ENCODE measurements at places on chromosomes 13 and 19. TPM values are rescaled to one million over a fixed set of nuclear protein-coding genes. Genes with fewer than 3 reads are reported as not detected.
A peak's percentile ranks its signal among the peaks of the same experiment; 100 is the strongest.

DNA sequence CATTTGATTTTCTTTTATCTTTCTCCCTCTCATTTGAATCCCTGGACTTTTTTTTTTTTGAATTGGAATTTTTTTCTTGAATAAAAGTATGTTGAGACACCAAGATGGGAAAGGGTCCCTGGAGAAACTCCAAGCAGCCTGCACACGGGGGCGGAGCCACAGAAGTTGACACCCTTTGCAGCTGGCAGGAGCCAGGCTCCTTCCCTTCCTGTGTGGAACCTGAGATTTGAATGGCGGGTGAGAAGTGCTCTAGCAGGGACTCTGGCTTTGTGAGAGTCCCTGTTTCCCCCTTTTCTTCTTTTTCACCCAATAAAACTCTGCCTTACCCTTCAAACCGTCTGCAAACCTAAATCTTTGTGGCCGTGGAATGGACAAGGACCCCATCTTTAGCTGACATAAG, 1381.0 kb upstream of the MIR17HG start:
- no peak for DNase-seq

GRCh38 chr19:5547881-5548280, 19.9 kb downstream of the TINCR start:
- peak; percentile 43 for DNase-seq

DNA sequence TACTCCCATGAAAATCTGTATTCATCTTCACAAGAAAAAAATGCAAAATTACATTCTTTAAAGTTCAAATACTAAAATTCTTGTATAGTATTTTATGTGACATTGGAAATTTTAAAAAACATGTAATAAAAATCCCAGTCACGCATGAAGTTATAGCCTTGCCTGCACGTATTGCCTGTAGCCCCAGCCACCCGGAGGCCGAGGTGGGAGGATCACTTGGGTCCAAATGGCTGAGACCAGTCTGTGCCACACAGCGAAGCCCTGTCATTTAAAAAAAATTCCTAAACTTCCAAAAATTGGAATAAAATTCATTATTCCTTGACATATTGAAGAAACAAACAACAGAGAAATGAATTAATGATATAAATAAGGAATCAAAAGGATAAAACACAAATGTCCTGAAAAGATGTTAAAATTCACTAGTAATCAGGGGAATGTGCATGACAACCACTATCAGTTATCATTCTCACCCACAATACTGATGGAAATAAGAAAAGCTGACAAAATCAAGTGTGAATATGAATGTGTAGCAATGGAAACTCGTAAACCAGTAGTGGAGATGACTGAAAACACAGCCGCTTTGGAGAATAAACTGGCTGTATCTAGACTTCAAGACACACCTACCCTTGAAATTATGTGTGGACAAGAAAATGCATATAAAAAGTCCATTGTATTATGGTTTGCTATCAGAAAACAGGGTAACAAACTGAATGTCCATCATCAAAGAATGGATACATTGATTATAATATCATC, 7.5 kb downstream of the CARD8 start:
- DNase-seq = no peak

DNA sequence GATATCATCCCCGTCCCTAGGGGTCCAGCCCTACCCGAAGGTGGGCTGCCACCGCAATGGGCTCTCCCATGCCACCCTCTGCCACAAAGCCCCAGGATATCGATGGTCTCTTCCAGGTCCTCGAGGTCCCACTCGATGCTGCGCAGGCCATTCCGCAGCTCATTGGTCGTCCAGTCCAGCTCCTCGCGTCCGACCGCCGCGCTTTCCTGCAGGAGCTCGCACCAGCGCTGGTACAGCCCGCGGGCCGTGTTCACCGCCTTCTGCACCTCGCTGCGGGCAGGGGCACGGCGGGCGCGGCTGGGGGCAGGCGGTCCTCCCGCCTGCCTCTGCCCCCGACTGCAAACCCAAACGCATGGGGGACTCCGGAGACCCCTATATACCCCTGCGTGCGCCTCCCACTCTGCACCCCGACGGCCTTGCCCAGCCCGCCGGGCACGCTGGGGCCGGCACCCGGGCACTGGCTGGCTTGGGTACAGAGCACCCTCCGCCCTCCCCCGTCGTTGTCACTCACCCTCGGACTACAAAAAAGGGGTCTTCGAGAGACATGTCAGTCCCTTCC, 468 bp downstream of the STX10 start:
- no peak for DNase-seq

GRCh38 chr19:50158577-50158976, 4.5 kb downstream of the IZUMO2 start:
- no peak for DNase-seq

- no peak for DNase-seq
Observed at GRCh38 chr13:68490594-68490993, 1260.5 kb upstream of the PCDH9 start.

DNA sequence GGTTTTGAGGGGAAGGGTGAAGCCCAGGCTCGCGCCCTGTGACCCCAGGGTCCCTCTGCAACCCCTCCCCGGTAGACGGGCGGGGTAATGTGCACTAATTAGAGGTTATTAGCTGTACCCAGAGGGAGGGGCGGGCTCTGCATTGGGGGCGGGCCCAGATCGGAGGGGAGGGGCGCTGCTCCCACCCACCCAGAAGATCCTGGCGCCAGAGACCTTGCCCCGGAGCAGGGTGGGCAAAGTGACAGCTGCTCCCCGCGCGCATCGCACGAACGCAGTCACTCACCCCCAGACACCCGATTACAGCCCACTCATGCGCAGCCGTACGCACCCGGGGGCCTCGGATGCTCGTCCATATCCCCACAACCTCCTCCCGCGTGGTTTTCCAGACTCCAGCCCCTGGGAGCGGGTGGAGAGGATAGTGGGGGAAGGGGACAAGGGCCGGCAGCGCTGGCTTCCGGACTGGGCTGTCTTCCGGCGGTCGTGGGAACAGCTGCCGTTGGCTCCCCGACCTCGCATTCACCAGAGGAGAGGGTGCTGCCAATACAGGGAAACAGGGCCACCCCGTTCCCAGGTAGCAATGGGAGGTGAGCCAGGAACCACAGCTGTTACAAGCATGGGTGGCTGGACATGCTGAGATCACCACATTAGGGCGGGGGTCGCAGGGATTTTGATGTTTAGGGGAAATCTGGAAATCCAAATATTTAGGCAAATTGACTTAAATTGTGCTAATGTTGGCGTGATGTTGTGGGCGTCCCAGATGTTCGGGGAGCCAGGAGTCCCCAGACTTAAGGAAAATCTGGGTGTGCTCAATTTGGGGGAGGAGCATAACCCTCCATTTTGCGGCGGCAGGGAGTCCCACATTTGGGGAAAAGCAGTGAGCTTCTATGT, 2.9 kb upstream of the HOOK2 start:
- peak; percentile 82 for DNase-seq

DNA sequence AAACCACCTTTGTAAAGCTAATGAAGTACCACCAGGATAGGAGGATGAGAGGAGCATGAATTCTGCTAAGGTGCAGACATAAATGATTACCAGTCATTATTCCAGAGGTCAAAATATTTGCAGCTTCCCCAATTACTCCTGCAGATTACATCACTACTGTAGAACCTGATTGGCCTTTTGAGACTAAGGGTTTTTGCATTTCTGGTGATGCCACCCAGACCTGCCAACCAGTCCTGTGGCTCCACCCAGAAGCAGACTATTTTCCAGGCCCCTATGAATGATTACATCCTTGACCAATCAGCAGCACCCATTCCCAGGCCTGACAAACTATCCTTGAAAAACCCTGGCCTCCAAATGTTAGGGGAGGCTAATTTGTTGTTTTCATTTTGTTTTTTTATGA, 11.2 kb upstream of the KCNC3 start:
- DNase-seq = no peak

GRCh38 chr19:18871543-18871942, 24.4 kb downstream of the CERS1 start:
- DNase-seq = no peak

DNA sequence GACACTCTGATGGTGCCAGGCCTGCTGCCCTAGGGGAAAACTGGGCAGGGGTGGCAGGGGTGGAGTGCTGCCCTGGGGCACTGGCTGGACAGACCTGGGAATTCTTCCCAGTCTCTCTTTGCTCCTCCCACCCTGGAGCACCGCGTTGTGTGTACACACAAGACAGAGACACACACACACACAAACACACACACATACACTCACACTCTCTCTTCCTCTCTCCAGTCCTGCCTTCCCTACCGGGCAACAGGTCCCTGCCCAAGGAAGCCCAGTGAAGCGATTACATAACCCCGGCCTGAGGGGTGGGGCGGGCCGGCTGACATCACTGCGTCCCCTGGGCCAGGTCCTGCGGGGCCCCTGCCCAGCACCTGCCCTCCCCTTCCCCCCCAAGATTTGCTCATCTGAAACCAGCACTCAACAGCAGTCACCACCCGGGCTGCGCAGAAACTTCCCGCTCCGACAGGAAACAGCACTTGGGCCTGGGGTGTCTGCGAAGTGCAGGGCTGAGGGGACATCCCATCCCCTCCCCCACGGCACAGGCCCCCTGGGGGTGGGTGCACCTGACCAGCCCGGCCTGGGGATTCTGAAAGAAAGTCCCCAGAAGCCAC, 1.2 kb downstream of the MKNK2 start:
- DNase-seq = peak; percentile 84

DNA sequence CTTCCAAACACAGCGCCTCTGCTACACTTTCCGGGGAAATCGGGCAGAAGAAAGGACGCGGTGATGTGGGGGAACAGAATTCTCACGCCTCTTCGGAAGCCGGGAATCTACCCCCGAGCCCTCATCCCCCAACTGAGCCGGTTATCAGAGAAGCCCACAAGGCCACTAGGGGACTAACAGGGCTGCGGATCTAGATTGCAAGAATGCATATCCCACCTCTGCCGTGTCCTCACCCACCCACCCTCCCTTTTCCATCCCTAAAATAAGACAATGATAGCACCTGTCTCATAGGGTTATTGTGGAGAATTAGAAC, 1.1 kb downstream of the IGFLR1 start:
- DNase-seq = no peak

- DNase-seq = no peak
Observed at GRCh38 chr13:30216111-30216510, 91.2 kb downstream of the KATNAL1 start.

DNA sequence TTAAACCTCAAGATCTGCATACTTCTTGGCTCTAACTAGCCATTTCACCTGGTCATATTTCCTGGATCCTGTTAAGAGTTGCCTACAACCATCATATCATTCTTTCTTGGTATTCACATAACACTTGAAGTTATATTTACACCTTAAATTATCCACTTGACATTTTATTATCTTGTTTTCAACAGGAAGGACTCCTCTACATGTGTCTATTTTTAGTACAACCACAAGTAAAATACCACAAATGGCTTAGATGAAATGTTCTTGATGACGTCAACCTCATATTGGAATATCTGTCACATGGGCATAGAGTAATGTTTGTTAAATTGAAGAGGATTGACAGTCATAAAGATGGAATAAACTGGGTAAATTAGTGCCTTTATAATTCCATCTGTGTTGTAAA, 9.4 kb downstream of the PCDH20 start:
- DNase-seq = no peak

GRCh38 chr13:113410472-113411201, 42.7 kb downstream of the ADPRHL1 start:
- DNase-seq = peak; percentile 87

- no peak for DNase-seq
Observed at GRCh38 chr13:71828564-71828963, 38.4 kb downstream of the DACH1 start.

GRCh38 chr13:46565808-46566750, 13.1 kb downstream of the LRCH1 start:
- DNase-seq = no peak

DNA sequence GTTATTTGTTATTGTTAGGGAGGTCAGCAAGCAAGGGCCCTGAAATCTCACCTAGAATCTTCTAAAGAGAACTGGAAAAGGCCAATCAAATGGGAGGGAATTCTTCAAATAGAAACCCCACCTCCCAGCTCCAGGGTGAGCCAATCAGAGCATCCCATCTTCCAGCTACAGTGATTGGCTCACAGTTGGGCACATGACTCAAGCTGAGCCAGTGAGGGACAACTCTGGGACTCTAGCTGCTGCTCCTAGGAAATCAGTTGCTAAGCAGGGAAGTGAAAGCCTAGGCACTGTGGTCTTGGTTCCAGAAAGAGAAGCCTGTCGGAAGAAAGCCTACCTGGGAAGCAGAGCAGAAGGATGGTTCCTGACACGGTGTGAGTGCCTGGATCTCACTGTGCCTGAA, 13.4 kb downstream of the TM6SF2 start:
- DNase-seq = peak; percentile 56

DNA sequence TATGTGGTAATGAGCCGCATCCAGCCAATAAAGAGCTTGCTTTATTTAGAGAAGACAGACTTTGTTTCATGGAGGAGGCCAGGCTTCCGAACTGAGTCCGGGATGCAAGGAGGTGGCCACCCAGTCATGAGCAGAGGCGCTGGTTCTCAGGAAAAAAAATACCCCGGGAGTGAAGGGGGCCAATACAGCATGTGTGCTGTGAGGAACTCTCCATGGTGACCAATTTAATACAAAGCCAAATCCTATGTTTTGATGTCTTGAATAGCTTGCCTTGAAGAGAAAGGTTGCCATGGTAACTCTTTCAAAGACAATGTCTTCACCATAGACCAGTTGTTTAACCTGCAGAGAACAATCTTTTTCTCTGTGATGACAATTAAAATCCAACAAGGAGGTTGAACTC, 43.4 kb upstream of the PDCD5 start:
- no peak for DNase-seq

- DNase-seq = no peak
Observed at GRCh38 chr13:45747071-45747470, 45.0 kb downstream of the CBY2 start.

- DNase-seq = peak; percentile 94
Observed at GRCh38 chr19:35268536-35269437, at the start of gene USF2. Gene USF2 (plus strand): TSS chr19:35268962. CDS start chr19:35269102, 140 bp downstream.

GRCh38 chr19:13538601-13539253, 32.4 kb upstream of the CACNA1A start:
- DNase-seq = no peak

GRCh38 chr13:49502954-49503353, 7.2 kb downstream of the PHF11 start:
- DNase-seq = peak; percentile 14

Gene ZNF563
- total RNA-seq = 0.29 TPM

Gene PRR19
- total RNA-seq = 1.4 TPM

Gene IL17D
- 0.43 TPM for total RNA-seq

Gene CCNA1
- total RNA-seq = 4.5 TPM

Gene CYP2F1
- total RNA-seq = not detected

Gene HNRNPA1L2
- total RNA-seq = 2.3 TPM

Gene LSR
- 1.1 TPM for total RNA-seq

Gene CGB1
- total RNA-seq = 11.4 TPM

Gene OR7A5
- total RNA-seq = not detected

Gene PET100
- 65.7 TPM for total RNA-seq

Gene ABHD17A
- total RNA-seq = 20.2 TPM

Gene CXCL17
- not detected for total RNA-seq

Gene ZNF534
- not detected for total RNA-seq

All from H4 (cell line).